ENCODE measurements at places on chromosomes 11 and 22.

GRCh38 chr11:123413636-123414035 lies 16.4 kb upstream of the GRAMD1B start:
- no peak for DNase-seq

- no peak for DNase-seq
Observed at GRCh38 chr11:78699609-78700135, 125.0 kb upstream of the NARS2 start.

DNA sequence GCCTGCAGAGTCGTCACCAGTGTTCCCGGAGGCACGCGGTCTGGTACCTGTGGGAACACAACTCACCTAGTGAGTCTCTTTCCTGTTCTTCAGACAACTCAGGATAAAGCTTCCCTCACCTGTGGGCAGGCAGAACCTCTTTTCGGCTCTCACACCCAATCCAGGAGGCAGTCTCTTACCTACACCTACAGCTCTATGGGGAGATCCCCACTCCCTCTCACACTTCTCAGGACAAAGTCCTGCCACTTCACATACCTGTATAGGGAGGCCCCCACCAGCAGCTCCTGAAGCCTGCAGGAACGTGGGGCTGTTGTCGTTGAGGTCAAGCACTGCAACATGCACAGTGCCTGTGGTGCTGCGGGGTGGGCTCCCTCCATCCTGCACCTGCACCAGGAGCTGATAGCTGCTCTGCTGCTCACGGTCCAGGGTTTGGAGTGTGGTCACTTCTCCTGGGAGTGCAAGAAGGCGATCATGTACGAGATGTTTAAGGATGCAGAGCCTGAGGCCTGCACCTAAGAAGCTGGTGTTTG lies 12.2 kb upstream of the TPP1 start:
- no peak for DNase-seq

- DNase-seq: peak; percentile 90
Observed at GRCh38 chr22:39519681-39520225, 609 bp upstream of the ATF4 start.

- DNase-seq: no peak
Observed at GRCh38 chr11:86174101-86175046, 70.2 kb upstream of the EED start.

- DNase-seq: no peak
Observed at GRCh38 chr22:45201678-45202332, 38.1 kb downstream of the NUP50 start.

DNA sequence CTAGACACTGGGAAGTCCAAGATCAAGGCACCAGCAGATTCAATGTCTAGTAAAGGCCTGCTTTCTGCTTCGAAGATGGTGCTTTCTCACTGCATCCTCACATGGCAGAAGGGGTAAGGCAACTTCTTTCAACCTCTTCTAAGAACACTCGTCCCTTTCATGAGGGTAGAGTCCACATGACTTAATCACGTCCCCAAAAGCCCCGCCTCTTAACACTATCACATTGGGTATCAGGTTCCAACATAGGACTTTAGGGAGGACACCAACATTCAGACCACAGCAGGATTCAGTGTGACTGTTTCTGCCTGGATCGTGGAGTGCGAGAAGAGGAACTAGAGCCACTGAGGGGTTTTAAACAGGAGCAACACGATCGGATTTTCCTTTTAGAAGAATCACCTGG lies 3.7 kb upstream of the TIRAP start:
- no peak for DNase-seq

GRCh38 chr11:119974051-119974450 lies 163.9 kb downstream of the TRIM29 start:
- DNase-seq: no peak

GRCh38 chr11:15944460-15944859 lies 411.9 kb downstream of the SOX6 start:
- DNase-seq: no peak

GRCh38 chr11:353179-353873 lies 16.0 kb upstream of the B4GALNT4 start:
- DNase-seq: no peak

DNA sequence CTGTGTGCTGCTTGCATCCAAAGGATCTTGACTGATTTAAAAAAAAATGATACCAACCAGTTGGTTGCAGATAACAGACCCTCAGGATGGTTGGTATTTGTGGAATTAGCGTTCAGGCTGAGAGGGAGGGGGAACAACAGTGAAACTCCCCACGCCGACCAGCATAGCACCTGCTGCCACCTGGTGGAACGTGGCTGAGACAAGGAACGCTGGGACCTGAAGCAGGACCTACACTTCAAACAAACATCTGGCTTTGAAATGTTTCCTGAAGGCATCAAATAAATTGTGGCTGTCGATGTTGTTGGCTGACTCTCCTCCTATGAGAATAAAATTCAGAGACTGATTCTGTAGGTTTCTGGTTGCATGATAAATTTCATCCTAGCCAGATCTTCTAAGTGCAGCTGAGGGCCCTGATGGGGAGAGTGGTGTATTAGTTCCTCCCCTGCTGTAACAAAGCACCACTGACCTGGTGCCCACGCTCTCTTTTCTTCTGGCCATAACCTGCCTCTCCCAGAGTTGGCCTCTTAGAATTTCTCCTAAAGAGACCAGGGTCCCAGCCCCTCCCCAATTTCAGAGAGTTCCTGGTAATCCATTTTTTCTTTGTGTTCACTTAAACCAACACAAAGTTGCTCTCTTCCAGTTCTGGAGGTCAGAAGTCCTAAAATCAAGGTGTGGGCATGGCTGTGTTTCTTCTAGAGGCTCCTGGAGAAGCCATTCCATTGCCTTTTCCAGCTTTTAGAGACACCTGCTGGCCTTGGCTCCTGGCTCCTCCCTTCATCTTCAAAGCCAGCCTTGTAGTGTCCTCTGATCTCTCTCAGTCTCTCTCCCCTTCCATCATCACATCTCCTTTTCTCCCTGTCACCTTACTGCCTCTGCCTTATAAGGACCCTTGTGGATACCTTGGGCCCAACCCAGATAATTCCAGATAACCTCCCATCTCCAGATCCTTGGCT lies 17.3 kb downstream of the APOL2 start:
- DNase-seq: peak; percentile 37

GRCh38 chr11:24963852-24964251 lies 467.0 kb downstream of the LUZP2 start:
- DNase-seq: no peak

DNA sequence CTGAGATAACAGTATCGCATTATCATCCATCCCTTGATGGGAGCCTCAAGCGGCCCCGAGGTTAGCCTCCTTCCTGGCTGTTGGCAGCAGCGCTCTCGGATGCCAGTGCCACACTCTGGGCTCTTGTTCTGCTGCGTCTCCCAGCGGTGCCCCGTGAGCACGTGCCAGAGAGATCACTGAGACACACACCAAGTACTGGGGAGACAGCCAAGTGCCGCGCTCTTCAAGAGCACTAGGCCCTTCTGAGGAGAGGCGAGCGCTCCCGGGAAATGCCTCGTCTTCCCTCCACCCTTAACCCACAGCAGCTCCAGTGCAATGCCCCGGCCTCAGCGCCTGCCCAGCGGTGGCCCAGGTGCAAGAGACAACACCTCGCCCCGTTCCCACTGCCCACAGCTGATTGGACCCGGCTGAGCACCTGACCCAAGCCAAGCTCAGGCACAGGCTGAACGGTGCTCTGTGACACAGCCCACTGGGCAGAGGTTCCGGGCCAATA lies 248.3 kb upstream of the NARS2 start:
- no peak for DNase-seq

DNA sequence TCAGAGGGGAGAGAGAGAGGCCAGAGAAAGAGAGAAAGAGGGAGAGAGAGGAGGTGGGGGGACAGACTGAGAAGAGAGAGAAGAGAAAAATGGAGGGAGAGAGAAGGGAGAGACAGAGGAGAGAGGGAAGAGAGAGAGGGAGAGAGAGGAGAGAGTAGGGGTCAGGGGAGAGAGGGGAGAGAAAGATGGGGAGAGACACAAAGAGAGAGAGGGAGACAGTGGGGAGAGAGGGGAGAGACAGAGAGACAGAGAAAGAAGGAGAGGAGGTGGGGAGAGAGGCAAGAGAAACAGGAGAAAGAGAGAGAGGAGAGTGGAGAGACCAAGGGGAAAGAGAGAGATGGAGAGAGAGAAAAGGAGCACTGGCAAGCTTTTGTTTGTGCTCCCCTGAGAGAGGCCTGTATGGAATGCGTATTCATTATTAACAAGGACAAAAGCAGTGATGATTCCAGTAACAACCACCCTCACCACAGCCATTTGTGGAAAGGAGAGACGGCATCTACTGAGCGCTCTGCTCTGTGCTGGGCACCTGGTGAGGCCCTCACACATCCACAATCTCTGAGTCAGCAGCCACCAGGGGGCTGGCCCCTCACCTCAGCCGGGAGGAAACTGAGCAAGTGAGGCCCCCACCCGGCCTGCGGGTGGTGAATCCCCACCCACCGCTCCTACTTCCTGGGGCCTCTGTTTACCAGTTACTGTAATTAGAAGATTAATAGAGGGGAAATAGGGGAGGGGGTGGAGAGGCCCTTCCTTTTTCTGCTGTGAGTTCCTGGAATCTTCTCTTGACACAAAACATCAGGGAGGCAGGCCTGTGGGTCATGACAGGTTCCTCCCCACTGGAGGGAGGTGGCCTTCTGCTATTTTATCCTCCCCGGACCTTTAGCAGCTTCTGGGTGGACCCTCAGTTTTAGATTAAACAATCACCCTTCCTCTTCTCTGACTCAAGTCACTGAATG lies 14.6 kb upstream of the MIAT start:
- peak; percentile 62 for DNase-seq

DNA sequence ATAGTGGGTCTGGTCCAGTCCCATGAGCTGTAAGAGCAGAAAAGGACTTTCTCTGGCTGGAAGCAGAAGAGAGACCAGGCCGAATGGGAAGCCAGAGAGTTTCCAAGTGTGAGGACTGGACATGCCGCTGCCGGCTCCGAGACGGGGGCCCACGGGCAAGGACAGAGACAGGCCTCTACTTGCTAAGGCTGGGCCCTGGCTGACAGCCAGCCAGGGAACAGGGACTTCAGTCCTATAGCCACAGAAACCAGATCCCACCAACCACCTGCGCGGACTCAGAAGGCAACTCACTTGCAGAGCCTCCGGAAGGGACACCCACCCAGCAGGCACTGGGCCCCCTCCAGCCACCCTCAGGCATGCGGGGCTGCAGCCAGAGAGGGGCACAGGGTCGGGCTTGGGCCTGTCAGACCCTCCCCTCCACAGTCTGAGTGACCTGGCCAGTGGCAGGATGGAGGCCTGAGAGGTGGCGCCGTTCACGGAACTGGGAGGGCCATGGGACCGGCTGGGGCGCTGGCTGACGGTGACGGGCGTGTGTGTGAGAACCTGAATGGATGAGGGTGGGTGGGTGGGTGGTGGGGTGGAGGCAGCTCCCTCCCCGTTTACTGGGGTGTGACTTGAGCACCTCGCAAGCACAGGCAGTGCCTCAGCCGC lies 47.8 kb upstream of the A4GALT start:
- no peak for DNase-seq

DNA sequence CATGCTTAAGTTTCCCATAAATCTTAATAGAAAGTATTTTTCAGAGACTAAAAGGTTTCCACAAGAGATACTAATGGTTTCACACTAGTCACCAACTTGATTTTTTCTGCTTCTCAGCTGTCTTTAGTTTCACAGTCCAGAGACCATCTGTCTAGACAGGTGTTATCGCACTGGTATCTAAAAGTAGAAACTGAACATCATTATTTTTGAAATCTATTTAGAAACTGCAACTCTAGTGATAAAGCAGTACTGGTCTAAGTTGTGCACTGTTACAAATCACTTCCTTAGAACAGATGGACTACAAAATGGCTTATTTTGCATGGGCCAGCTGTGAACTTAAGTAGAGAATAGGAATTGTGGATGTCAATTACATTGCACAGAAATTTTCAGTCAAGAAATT lies 78.0 kb downstream of the CNTN5 start:
- no peak for DNase-seq

GRCh38 chr22:44449061-44449682 lies 48.9 kb downstream of the RTL6 start:
- no peak for DNase-seq

DNA sequence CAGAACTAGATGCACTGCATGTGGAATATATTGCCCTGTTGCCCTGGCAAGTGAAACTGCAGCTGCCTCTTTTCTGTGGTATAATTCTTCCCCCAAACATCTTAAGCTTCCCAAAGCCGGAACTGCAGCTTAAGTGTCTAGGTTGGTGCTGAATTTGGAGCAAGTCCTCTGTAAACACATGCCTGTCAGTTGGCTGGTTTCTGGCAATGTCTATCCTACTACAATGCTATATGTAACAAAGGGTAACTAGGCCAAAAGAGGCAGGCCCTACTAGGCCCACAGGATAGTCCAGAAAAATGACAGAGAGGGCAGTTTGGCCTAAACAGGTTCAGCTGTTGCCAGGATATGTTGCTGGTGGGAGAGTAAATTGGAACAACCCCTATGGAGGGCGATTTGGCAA lies 27.9 kb downstream of the ASCC2 start:
- no peak for DNase-seq

GRCh38 chr22:17007257-17007656 lies 765 bp downstream of the GAB4 start:
- DNase-seq: no peak

- DNase-seq: no peak
Observed at GRCh38 chr11:128603752-128604414, 16.5 kb upstream of the ETS1 start.

DNA sequence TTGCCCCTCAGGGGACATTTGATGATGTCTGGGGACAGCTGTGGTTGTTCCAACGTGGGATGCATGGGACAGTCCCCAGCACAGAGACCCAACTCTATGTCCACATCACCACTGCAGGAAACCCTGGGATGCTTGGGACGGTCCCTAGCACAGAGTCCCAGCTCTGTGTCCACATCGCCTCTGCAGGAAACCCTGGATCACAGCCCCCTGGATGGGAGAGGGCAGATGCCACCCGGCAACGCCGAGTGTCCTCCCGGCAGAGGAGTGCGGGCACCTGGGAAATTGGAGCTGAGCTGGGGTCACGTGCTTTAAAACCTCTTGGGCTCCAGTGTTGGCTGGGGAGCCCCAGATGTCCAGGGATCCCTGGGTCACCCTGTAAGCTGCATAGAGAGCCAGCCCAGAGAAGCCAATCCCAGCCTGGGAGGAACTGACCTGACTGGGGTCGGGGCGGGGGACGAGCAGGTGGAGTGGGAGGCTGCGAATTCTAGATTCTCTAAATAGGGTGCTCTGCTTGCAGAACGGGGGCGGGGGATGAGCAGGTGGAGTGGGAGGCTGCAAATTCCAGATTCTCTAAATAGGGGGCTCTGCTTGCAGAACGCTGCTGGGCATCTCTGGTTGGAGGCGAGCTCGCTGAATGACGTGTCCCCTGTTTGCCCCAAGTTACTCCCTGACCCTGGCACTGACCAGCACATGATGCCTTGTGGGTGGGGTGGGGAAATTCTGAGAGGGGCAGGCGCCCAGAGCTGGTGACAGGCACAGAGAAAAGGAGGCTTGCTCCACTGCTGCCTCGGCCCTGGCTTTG lies 1197.8 kb downstream of the BRD1 start:
- DNase-seq: no peak

GRCh38 chr11:133265530-133266035 lies 266.7 kb downstream of the OPCML start:
- no peak for DNase-seq

DNA sequence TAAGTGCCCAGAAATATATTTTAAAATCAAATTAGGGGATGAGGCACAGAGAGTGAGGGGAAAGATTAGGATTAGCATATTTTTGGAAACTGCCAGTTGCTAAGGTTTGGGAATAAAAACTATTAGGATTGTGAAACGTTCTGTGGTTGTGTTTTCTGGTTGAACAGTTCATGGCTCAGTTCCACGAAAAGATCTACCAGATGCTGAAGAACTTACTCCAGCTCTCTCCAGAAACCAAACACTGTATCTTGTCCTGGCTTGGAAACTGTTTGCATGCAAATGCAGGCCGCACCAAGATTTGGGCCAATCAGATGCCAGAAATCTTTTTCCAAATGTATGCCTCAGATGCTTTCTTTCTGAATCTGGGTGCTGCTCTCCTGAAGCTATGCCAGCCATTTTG lies 15.3 kb downstream of the UBE4A start:
- DNase-seq: no peak

Data from stimulated activated CD4-positive, alpha-beta T cell treated with anti-CD3 and anti-CD28 coated beads, Interleukin-4, amount 100 ng/mL, for 48 hours (primary cell).